ENCODE measurements at places on chromosomes 3 and 15.

- no peak for DNase-seq
Observed at GRCh38 chr3:194327218-194328052, 23.7 kb downstream of the CPN2 start.

GRCh38 chr3:79824166-79824565 lies 56.4 kb upstream of the ROBO1 start:
- DNase-seq, result no peak

DNA sequence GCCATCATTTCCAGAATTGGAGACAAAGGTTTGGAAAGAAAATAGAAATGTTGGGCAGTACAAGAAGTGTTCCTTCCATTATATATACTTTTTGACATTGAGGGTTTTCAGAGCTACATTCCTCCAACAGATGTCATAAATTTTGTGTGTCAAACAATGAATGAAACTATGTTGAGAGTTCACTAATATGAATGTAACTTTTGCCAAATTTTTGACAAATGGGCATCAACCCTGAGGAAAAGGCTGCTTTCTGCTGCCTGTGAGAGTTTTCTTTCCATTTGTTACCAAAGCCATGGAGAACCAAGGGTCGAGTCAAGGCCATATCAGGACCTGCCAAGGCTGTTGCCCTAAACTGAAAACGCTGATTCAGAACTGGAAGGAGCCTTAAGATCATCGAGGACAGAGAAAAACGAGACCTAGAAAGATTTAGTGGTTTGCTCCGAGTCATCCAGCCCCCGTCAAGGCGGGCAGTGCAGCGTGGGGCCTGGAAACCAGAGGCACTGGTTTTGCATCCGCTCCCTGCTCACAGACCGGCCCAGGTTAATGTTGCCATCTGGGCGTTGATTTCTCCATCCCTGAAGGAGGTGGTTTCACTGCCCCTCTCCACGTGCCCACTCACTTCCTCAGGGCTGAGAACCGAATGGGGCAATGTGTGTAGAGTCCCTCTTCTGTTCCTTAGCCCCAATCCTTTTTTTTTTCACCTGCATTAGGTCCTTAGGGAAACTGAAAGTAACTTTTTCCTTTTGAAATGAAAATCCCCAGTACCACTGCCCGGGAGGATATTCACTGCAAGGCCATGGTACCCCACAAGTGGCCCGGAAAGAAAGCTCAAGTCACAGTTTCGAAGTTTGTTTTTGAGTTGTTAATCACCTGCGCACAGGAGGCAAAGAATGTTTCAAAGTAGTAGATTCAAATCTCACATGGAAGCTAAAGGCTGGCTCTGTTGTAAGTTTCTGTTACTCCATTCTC lies 32.8 kb downstream of the TPM1 start:
- no peak for DNase-seq

DNA sequence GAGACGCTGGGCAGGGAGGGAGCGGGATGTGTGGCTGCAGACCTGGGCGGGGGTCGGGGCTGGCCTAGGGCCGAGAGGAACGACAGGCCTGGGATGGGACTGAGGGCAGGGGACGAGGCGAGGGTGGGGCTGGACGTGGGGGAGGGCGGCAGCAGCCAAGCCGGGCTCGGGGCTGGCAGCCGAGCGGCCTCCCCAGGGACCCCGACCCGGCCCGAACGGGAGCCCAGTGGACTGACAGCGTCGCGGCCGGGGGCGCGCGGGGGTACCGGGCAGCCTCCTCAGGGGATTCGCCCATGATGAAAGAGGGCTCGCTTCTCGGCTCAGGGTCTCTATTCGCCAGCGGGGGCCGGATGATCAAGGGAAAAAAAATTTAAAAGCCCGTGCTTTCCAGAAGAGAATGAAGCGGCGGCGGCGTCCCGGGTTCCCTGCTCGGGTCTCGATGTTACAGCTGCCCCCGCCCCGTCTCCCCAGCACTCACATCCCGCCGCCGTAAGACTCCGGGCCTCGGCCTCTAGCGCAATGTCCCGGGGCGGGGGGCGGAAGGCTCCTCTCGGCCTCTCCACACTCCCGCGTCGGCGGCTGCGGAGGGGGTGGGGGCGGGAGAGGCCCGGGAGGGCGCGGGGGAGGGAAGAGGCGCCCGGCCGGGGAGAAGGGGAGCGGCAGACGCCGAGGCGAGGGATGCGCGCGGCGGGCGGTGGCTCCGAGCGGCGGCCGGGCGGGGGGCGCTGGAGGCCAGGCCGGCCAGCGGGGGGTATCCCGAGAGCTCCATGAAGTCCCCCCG lies 4.3 kb downstream of the PTH1R start:
- no peak for DNase-seq

GRCh38 chr3:128581566-128581965 lies 69.1 kb downstream of the RPN1 start:
- DNase-seq, result no peak

DNA sequence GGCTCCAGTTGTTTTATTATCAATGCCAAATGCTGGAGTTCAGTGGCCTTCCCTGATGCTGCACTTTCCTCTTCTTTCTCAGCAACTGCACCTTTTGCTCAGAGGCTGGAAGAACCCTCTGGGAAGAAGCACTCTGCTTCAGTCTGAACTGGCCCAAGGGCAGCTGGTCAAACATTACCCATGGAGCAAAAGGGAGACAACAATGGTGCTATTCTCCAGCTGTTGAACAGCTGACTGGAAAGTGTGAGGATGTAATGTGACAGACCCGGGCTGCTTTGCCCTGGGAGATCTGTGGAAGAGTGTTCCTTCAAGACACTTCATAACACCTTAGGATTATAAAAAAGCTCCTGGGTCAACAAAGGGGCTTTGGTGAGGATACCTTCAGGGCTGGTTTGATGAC lies 84.9 kb downstream of the EPHB1 start:
- no peak for DNase-seq

DNA sequence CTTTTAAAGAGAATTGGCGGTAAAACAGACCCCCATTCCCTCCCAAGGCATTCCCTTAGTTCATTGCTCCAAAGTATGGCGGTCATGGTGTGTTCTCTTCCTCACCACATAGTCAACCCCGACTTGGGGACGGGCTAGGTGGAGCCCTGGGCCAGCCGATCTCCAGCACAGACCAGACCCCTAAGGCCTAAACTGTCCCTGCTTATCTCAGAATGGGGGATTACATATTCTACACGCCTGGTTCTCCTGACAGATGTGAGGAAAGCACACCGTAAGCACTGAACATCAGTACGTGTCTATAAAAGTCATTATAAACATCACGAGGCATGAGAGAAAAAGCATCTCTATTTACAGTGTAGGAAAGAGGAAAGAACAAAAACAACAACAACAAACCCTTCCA lies 244.5 kb upstream of the STT3B start:
- DNase-seq, result no peak

GRCh38 chr3:65810302-65810701 lies 228.4 kb downstream of the MAGI1 start:
- DNase-seq, result no peak

- DNase-seq, result no peak
Observed at GRCh38 chr3:14486460-14486859, 53.7 kb downstream of the GRIP2 start.

GRCh38 chr15:74053941-74054529 lies 28.3 kb downstream of the GOLGA6A start:
- DNase-seq, result peak; percentile 81

- no peak for DNase-seq
Observed at GRCh38 chr3:128867200-128868125, 12.0 kb upstream of the ACAD9 start.

DNA sequence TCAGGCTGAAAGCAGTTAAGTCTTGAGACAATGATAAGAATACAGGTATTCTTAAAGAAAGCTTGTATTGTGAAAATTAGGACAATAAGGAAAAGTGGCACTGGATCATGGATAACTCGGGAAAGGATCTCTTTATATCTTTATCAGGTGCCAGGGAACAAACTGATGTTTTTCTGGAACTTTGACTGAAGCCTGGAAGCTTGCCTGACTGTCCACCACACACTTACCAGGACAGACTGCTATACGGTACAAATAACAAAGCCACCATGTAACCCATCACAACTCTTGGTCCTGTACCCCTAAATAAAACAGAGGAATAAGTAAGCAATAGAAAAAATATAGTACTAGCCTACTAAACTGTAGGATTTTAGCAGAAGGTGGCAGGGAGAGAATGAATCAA lies 623.0 kb downstream of the OTOL1 start:
- no peak for DNase-seq

GRCh38 chr3:45443459-45443858 lies 55.1 kb downstream of the LARS2 start:
- no peak for DNase-seq

DNA sequence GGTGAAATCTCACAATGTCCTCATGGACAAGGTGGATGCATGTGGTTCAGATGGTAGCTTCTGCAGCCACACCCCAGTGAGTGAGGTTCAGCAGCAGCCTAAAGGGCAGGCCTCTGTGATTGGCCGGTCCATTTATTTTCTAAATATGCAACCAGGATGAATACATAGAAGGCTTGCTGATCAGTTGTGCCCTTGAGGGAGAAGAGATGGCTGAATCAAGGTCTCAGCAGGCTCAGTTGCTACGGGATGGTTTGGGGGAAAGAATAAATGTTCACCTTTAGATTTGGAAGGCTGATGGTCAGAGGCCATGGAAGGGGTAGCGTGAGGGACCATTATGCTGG lies 53.7 kb upstream of the FGD5 start:
- DNase-seq, result no peak

GRCh38 chr15:50837256-50837770 lies 71.2 kb upstream of the AP4E1 start:
- DNase-seq, result no peak

DNA sequence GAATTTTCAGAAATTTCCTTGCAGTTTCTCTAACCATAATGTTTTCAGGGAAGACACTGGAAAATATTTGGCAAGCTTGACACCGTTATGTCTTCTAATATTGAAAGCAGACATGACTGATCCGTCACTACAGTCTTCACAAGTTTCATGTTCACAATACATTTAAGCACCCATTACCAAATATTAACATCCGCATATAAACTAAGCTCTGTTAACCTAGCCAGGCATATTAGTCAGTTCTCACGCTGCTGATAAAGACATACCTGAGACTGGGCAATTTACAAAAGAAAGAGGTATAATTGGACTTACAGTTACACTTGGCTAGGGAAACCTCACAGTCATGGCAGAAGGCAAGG lies 162.7 kb upstream of the LYSMD4 start:
- no peak for DNase-seq

All from germinal center (tissue), 1 donor.